NCI-H1092 treated with DMSO at 0.1 percent for 48 hours (cell line): ENCODE measurements at places on chromosomes 12 and 14.

DNA sequence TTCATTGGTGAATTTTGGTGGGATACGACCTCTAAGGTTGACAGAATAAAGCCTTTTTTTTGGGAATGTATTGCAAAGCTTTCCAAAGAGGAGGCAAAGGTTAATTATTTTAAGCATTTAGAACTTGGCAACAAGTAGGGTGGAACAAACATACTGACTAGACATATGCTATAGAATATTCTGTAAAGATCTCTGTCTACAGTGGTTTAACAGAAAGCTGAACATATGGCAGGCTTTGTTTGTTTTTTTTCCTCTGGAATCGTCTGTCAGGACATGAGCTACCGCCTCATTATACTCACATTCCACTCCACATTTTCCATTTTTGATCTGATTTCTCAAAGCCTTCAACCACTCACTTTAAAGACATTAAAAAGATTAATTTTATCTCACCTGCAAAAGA is 153.4 kb upstream of the PELI2 start:
- no peak for DNase-seq

DNA sequence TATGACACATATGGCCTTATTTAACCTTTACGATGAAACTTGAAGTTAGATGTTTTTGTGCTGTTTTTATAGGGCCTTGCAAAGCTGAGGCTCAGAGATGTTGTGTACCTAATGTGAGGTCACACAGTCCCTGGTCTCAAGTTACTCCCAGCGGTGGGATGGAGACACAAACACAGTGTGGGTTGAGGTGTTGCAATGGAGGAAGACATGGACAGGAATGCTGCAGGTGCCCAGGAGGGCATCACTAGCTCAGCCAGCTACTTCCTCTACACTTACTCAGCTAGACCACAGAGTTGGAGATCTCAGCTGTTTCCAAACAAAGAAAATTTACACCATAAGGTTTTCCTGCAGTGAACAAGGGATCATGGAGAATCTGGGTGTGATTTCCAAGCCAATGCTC is 15.5 kb downstream of the LHX5 start:
- no peak for DNase-seq

DNA sequence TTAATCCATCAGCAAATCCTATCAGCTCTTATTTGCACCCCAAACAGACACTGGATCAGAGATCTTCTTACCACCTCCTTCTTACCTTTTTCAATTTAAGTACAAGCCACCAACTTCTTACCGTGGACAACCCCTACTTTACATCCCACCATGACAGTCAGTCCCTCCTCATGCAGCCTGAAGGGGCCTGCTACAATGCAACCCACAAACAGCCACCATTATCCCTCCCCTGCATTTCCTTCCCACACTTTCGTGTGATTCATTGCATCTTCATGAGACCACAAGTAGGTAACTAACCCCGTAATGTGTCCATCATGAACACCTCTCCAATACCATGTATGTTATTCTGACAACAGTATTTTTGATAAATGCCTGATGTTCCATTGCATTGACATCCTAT is 108.6 kb downstream of the BCL11B start:
- no peak for DNase-seq

DNA sequence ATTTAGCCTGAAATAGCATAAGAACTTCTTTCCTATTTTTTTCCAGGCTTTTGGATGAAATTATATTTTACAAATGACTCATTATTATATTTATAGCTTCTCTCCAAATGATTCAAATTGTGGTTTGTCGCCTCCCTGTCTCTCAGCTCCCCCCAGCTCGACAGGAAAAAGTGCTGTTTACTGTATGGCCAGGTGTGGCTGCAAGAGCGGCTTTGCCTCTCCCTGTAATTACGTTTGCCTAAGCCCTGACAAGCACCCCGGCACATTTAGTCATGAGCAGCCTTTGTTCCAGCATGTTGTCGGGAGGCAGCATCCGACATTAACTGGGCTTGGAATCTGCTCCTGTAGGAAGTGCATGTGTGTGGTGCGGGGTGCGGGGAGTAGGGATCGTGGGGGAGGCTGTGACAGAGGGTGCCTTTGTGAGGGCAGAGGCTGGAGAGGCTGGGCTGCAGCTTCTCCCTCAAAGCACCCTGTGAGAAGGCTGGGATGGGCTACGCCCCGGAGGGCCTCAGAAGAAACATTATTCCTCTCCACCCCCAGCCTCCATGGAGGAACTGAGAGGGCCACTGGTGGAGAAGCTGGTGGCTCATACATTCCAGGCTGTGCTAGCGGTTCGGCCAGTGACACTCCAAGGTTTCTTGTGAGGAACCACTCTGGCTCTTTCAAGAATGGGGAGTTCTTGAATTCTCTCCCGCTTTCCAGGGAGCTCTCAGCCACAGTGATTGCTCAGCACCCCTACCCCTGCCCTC is 42.1 kb upstream of the CTDSP2 start:
- peak; percentile 80 for DNase-seq

DNA sequence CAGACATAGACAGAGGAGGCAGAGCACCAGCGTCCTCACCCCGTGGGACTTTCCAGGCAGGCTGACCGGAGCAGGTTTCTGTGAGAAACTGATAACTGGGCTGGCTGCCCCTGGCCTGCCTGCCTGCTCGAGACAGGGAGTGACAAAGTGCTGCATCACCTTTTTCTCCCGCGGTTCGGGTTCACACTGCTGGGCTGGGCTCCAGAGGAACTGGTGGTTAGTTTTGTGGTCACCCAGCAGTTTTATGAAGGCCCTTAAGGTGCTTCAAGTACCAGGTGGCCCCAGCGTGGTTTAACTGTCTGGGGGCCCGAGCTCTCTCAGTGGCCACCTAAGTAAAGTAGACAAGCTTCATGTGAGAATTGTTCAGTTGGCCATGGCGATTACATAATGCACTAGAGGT is 1073.6 kb downstream of the BCL11B start:
- DNase-seq: no peak

DNA sequence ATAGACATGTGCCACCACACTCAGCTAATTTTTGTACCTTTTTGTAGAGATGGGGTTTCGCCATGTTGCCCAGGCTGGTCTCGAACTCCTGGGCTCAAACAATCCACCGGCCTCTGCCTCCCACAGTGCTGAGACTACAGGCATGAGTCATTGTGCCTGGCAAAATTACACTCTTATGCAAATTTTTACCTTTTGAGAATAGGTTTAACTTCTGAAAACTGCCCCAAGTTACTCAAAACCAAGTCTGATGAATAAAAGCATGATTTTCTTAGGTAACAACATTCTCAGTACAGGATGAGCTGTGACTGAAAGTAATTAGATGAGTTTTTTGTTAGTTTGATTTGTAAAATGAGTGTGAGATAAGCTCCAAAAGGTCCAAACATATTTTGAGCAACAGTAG is 166.0 kb downstream of the RPS29 start:
- DNase-seq: no peak

DNA sequence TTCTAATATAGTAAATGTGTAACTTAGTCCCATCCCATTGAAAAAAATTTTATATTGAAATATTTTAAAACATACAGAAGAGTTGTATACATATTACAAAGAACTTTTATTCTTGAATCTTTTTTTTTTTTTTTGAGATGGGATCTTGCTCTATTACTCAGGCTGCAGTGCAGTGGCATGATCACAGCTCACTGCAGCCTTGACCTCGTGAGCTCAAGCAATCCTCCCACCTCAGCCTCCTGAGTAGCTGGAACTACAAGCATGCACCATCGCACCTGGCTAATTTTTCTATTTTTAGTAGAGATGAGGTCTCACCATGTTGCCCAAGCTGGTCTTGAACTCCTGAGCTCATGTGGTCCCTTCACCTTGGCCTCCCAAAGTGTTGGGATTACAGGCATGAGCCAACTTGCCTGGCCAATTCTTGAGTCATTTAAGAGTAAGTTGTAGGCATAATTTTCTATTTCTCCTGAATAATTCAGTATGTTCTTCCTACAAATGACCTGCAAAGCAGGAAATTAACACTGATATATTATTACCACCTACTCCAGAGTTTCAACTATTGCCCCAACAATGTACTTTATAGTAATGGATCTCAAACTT is 153.0 kb upstream of the BMP4 start:
- no peak for DNase-seq

- DNase-seq: no peak
Observed at GRCh38 chr14:60506985-60507829, 1.7 kb upstream of the SIX6 start.

DNA sequence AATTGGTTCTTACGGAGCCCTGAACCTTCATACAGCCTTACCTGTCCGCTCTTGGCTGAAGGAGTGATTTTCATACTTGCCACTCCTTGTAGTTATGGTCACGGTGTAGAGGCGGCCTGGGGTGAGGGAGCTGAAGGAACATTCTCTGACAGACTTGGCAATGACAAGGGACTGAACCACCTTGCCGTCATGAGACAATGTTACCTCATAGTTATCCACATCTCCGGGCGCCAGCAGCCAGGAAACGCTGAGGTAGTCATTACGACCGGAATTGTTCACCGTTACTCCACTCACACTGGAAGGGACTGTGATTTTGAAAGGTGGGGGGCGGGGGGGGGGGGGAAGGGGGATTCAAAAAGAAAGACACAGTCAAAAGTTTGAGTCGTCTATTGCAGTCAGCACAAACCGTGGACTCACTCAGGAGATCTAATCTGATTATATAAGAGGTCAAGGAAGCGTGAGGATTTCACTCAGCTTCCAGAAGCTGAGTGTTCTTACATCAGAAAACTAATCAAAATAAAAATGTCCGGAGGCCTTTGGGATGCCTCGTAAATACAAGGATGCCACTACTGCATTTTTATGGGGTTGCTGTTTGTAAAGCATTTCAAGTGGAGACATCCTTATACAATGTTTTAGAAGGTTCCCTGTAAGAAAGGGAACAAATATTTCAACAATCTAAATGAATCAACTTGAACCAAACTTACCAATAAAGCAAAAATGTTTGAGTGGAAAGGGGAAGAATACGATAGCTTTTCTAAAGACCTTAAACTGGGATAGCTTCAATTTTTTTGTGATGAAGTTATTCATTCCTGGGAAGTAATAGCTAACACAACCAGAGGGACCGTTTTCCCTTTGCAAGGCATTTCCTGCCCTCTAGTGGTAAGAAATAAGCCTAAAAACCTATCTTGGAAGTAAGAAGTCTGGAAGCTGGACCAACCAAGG is 60.6 kb downstream of the PTPRB start:
- peak; percentile 37 for DNase-seq

- no peak for DNase-seq
Observed at GRCh38 chr12:128819293-128820144, 4.2 kb downstream of the SLC15A4 start.

DNA sequence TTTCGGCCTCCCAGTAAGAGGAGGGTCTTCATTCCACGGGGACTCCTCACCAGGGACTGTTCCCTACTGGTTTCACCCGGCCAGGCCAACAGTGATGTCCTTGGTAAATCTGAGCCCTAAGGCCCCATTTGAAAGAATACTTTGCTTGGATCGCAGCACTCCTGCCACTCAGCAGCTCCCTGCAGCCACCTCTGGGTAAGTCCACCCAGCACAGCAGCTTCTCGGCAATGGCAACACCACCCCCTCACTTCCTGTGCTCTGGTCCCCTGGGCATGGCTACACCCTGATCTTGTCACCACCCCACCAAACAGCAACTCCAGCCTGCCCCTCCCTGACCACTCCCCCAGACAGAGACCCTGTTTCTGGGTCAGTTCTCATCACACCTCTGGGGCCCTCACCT is 100.3 kb downstream of the SETD3 start:
- DNase-seq: no peak

GRCh38 chr14:61368781-61369453 is 47.5 kb downstream of the PRKCH start:
- no peak for DNase-seq

GRCh38 chr14:101132051-101132571 is 228.6 kb upstream of the RTL1 start:
- DNase-seq: no peak

DNA sequence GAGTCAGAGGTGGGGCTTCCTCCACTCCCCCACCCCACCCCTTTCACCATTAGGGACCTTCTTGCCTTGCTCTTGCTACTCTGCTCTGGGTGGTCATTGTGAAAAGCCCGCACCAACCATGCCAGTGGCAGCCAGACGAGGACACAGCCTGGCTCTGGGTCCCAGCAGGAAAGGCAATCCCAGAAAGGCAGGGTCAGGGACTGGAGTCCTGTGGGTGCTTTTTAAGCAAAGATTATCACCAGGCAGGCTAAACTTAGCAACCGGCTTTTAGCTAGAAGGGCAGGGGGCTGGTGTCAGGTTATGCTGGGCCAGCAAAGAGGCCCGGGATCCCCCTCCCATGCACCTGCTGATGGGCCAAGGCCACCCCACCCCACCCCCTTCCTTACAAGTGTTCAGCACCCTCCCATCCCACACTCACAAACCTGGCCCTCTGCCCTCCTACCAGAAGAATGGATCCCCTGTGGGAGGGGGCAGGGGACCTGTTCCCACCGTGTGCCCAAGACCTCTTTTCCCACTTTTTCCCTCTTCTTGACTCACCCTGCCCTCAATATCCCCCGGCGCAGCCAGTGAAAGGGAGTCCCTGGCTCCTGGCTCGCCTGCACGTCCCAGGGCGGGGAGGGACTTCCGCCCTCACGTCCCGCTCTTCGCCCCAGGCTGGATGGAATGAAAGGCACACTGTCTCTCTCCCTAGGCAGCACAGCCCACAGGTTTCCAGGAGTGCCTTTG is 1.2 kb upstream of the GAPDH start:
- DNase-seq: peak; percentile 70

DNA sequence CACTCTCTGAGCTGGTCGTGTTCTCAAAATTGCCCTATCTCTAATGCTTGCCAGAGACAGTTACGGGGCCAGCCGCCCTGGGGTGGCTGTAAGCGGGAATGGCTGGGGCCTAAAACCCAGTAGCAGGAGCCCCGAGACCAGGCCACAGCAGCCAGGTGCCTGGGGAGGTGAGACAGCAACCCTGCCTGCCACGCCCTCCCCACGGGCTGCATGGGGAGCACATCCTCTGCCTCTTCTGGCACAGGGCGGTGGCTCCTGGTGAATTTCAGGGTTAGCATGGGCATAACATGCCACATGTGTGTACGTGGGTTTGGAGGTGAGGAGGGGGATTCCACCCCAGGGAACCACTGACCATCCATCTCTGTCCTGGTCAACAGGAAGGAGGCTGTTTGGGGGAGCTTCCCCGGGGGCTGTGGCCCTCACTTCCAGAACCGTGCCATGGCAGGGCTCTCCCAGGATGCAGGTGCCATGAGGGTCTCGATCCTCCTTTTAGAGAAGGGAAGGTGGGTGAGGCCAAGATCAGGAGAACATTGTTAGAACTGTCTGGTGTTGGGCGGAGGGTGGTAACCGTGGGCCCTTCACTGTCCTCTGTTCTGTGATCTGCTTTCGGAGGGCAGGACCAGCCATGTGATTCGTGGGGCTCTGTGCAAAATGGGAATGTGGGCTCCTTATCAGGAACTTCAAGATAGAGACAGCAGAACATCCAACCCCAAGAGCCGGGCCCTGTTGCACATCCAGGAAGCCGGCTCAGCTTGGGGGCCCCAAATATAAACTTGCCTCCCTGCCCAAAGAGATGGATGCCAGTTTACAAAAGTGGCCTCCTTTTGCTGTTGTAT is 312.2 kb upstream of the DIO3 start:
- no peak for DNase-seq

GRCh38 chr14:69481815-69482568 is 2.5 kb upstream of the PLEKHD1 start:
- DNase-seq: no peak

- DNase-seq: no peak
Observed at GRCh38 chr14:91171291-91171690, 57.4 kb downstream of the DGLUCY start.

- no peak for DNase-seq
Observed at GRCh38 chr12:98106031-98106683, 409.2 kb upstream of the TMPO start.

GRCh38 chr14:96294246-96294645 is 38.2 kb downstream of the BDKRB1 start:
- no peak for DNase-seq
